Activated T-cell treated with anti-CD3 and anti-CD28 coated beads, Interleukin-2, amount 50 U/mL, for 72 hours (primary cell): ENCODE measurements at places on chromosomes 2 and 18.

DNA sequence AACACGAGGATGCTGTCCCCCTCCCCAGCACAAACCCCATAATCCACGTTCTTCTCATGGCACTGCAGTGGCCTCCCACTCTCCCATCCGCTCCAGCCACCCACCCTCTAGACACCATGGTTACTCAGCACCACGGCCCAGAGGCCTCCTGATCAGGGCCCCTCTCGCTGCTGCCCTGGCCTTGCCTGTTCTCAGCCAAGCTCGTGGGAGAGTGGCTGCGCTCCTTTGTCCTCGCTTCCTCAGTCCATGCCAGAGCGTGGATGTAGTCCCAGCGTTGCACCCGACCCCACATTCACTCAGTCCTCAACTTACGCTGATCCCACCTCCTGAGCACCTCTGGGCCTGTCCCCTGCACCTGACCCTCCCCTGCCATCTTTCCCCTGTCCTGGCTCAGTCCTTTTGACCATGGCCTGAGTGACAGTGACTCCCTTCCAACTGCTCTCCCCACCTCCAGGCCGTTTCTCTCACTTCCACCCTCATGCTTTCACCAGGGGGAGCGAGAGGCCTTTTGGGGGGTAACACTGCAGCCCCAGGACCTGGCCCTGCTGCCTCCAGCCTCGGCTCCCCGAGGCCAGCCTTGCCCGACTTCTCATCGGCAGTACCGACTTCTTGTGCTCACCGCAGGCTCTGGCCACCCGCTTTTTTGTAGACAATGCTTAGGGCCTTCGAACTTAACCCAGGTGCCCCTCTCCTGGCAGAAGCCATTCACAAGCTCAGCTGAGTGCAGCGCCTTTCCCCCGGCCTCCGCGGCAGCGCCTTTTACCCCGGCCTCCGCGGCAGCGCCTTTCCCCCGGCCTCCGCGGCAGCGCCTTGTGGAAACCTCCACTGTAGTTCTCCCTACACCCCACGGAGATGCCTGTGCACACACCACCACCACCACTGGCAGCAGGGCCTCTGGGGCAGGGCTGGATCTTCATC is 131.4 kb downstream of the CLIP4 start:
- no peak for DNase-seq

- DNase-seq, result peak; percentile 62
Observed at GRCh38 chr2:30336978-30337841, 105.9 kb downstream of the LBH start.

DNA sequence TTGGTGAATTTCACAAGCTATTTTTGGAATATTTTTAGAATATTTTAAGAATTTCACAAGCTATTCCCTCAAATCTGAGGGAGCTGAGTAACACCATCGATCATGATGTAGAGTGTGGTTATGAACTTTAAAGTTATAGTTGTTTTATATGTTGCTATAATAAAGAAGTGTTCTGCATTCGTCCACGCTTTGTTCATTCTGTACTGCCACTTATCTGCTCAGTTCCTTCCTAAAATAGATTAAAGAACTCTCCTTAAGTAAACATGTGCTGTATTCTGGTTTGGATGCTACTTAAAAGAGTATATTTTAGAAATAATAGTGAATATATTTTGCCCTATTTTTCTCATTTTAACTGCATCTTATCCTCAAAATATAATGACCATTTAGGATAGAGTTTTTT is 15.9 kb downstream of the TYMS start:
- no peak for DNase-seq

GRCh38 chr18:77249569-77250500 is at the start of gene GALR1:
GALR1 (plus strand) TSS chr18:77249848; CDS start chr18:77250549, 701 bp downstream.
- DNase-seq, result no peak

DNA sequence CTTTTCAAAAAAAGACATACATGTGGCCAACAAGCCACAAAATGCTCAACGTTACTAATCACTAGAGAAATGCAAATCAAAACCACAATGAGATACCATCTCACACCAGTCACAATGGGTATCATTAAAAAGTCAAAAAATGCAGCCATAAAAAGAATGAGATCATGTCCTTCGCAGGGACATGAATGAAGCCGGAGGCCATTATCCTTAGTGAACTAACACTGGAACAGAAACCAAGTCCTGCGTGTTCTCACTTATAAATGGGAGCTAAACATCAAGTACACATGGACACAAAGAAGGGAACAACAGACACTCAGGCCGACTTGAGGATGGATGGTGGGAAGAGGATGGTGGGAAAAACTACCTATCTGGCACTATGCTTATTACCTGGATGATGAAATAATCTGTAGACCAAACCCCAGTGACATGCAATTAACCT is 17.8 kb upstream of the ATL2 start:
- no peak for DNase-seq

DNA sequence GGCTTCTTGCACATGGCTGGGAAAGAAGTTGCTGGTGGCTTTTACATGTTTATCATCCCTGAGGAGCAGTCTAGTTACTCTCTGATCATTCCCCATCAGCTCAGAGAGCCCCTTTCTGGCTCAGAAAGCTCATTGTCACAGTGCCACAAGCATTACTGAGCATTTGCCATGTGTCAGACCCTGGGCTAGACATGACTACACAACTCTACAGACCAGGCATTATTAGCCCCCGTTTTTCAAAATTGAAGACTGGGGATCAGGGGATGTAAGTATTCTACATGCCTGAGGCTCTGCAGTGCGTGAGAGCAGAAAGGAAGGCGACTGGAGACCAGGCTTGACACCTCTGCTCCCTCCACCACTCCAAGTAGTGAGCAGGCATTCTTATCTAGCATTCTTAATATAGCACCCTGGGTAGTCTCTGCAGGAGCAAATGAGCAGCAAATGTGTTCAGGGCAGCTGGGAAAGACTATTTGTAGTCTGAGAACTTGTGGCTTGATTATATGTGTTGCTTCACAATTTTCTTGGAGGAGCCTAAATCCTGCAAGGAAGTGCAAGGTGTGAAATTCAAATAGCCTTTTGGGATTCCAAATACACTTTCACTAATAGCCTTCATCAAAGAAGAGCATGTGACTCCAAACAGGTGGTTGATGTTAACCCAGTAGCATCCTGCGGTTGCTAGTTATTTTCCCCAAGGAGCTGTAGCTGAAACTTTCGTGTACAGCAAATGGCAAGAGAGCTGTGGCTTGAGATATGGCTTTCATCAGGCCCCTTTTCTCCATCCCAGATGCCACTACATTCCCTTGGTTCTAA is 143.2 kb downstream of the DDX1 start:
- no peak for DNase-seq

DNA sequence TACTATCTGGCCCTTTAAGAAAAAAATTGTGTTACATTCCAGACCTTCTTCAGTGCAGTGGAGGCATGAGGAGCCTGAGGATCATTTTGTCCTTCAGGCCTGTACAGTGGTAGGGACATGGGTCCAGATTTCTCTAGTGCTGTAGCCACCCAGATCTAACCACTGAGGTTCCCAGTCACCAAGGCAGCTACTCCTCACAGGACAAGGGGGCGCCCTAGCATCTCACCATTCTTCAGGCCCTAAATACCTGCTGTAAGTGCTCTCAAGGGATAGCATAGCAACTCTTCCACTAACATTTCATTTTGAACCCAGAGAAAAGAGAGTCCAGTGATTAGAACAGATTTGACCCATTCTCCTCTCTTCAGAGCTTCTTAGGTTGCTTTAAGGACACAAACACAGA is 1533.0 kb downstream of the LRP1B start:
- no peak for DNase-seq

DNA sequence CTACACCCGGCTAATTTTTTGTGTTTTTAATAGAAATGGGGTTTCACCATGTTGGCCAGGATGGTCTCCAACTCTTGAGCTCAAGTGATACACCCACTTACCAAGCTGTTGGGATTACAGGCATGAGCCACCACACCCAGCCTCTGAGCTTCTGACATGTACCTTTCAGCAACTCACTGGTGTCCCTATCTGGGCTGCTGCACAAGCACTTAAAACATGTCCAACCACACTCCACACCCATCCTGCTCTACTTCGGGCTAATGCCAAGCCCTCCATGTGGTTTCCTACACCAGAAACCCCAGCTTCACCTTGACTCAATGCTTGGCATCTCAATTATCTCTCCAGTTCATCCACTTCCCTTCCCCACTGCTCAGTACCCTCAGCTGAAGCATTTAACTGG is 22.4 kb upstream of the ARMC9 start:
- no peak for DNase-seq

- DNase-seq, result no peak
Observed at GRCh38 chr18:31931163-31931885, 11.6 kb downstream of the TRAPPC8 start.

GRCh38 chr18:63319383-63320122 is at the start of gene BCL2:
BCL2 (minus strand) TSS chr18:63319769.
- no peak for DNase-seq

DNA sequence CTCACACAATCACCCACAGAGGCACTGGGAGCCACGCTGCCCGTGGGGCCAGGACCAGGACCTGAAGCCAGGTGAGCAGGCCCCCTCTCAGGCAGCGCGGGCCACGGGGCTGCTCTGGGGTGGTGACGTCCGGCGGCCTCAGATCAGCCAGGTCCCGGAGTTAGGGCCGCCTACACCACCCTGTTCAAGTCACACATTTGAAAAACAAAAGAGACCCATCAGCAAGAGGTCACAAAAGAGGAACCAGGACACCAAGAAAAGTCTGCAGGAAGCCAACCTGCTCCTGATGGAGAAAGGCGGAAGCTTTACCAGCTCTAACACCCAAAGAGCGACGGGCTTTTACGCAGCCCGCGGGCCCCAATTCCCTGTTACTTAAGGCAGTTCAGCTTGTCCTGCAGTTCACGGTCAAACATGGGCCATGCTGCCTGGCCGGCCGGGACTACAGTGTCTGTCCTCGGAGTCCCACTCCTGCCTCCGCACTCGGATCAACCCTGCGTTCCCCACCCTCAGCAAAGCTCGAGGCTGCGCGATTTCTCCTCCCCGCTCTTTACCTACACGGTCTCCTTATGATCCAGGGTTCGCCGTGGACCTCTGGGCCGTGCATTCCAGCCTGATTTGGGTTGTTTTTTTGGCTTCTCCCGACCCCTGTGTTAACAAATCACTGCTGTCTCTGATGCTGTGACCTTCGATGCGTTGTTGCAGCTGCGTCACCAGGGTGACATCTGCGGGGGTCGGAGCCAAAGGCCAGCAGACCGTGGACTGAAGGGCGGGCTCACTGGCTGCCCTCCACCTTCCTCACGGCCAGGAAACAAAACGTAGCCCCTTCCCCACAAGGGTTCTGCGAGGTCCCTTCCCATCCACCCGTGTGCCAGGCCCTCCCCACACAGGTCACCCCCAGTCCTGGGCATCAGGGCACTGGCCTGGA is 31.0 kb downstream of the SNORC start:
- DNase-seq, result no peak

DNA sequence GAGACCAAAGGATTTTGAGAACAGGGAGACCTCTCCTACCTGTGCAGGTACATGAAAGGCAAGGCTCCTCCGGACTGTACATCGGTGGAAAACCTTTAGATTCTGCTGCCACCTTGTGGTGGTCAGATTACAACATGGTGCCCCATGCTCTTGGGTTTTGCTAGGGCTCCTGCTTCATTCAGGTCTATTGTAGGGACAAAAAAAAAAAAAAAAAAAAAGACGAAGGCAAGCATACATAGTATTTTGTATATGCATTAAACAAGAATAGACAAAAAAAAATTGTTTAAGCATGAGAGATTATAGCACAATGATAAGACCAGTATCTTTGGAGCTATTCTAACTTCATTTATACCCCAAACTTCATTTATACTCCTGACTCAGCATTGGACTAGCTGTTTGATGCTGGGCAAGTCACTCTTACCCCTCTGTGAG is 27.4 kb upstream of the SPR start:
- DNase-seq, result peak; percentile 59

DNA sequence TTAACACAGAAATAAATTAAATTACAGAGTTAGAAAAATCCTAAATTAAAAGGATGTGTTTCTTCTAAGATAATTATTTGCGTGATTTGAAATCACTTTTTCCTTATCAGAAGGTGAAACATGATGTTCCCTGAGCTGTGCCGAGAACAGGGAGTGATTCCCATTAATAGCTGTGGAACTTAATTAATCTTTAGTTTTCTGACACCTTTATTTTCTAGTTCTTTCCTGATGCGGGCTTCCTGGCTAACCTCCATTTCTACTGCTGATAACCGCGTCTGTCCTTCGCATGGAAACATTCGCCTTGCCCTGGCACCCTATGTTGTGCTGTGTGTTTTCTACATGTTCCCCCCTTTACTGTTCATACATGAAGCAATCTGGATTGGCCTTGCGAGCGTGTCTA is 172.9 kb downstream of the FAM210A start:
- DNase-seq, result no peak

DNA sequence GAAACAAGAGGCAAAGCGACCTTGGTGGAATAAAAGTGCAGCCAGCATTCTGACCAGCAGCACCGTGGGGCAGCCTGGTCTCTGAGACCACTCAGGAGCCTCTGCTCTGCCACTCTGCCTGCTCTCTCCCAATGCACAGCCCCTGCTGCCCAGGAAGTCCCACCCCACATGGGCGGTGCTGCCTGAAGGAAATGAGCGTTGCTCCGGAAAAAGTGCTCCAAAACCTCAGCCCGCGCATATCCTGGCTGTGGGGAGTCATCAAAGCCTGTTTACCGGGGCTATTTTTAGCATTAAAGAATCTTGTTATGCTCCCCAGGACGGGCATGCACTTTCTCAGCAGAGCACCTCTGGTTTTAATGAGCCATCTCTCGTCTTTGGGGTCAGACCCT is 54.5 kb downstream of the EPAS1 start:
- DNase-seq, result peak; percentile 70

- no peak for DNase-seq
Observed at GRCh38 chr2:239532859-239533258, 132.0 kb upstream of the HDAC4 start.

GRCh38 chr2:119513832-119514231 is 10.5 kb downstream of the SCTR start:
- no peak for DNase-seq

- no peak for DNase-seq
Observed at GRCh38 chr2:23746141-23746863, 180.6 kb downstream of the ATAD2B start.

- DNase-seq, result no peak
Observed at GRCh38 chr2:61948661-61949457, 43.4 kb downstream of the COMMD1 start.

DNA sequence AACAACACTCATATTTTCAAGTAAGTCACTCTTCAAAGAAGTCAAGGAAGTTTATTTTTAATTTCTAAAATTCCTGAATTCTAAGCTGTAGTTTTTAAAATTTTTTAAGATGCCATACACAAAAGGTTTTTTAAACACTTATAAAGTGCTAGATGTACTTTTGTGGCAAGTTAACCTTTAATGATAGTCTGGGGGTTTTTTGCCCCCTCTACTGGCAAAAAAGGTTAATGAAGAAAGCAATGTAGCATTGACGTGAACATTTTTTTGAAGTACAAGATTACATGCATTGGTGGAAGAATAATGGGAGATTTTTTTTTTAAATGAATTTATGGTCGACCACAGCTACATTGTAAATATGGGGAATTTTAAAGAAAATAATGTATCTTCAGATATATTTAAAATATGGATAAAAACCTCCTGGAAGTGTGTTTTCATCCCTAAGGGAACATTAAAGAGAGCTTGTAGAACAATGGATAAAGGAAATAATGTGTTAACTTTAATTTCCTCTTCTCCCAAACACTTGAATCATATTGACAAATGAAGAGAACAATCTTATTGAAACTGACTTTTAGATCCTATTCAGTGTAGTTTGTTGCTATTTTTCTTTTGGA is 12.6 kb downstream of the ITPRID2 start:
- no peak for DNase-seq
